ENCODE measurements at places on chromosomes 5 and 9.

DNA sequence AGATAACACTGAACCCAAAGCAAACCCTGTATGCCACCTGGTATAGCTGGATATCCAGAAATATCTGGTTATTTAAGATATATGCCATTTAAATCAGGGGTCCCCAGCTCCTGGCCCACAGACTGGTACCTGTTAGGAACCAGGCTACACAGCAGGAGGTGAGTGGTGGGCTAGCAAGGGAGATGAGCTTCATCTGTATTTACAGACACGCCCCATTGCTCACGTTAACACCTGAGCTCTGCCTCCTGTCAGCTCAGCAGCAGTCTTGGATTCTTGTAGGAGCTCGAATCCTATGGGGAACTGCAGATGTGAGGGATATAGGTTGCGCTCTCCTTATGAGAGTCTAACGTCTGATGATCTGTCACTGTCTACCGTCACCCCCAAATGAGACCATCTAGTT, 646.6 kb downstream of the TLE4 start:
- no peak for DNase-seq

- DNase-seq: no peak
Measured at GRCh38 chr9:79912318-79913070, 340.7 kb downstream of the TLE4 start.

DNA sequence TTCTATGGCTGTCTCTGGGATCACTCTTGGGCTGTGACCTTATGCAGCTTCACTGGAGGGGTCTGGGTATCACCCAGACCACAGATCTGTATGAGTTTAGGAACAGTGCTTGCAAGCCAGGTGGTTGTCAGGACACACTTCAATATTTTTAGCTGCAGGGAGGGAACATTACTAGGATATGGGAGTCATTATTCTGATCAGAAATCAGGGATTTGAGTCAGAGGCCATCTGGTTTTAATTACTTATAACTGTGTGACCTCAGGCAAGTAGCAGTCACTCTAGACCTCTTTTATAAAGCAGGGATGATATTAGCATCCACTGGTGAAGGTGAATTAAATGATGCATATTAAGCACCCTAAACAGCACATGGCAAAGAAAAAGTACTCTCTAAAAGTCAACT, 60.1 kb upstream of the NMUR2 start:
- DNase-seq: no peak

- no peak for DNase-seq
Measured at GRCh38 chr5:2163060-2163856, 280.5 kb upstream of the IRX4 start.

DNA sequence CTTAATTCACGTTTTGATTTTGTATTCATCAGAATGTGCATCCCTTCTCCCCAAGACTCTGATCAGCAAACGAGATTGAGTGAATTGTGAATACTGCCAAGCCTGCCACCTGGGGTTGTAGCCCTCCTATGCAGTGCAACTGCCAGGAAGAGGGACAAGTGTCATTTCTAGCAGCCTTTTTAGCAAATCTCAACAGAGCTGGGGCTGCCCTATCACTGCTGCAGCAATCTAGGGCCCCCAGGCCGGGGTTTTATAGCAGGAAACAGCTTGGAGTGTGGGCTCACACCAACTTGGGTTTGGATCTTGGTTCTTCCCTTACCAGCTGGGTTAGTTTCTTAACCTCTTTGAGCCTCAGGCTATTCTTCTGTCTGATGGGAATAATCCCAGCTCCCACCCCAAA, 4.0 kb downstream of the CSF1R start:
- no peak for DNase-seq

GRCh38 chr9:135309763-135310125, 169.8 kb upstream of the PPP1R26 start:
- DNase-seq: no peak

DNA sequence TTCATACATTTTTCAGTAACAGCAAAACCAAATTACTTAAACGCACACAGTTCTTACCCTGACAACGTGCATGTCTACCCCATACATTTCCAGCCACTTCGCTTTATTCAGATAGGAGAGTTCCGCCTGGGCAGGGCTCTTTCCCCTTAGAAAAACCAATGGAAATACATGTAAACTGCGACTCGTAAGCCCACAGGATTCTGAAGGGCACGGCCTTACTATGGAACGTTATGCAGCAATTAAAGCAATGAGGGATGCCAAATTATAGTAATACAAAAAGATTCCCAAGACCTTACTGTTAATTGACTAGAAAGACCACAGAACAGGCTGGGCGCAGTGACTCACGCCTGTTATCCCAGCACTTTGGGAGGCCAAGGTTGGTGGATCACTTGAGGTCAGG, 64.5 kb downstream of the EPB41L4B start:
- no peak for DNase-seq

GRCh38 chr5:124605541-124605940, 140.9 kb downstream of the ZNF608 start:
- DNase-seq: no peak
